ENCODE measurements at places on chromosomes 11 and 22.
A peak's percentile ranks its signal among the peaks of the same experiment; 100 is the strongest.

GRCh38 chr11:115626414-115626813, 122.2 kb upstream of the CADM1 start:
- no peak for DNase-seq

GRCh38 chr11:2933375-2934020, 4.3 kb upstream of the PHLDA2 start:
- DNase-seq = no peak

GRCh38 chr11:65884716-65885092, 3.6 kb downstream of the FIBP start:
- peak; percentile 45 for DNase-seq

DNA sequence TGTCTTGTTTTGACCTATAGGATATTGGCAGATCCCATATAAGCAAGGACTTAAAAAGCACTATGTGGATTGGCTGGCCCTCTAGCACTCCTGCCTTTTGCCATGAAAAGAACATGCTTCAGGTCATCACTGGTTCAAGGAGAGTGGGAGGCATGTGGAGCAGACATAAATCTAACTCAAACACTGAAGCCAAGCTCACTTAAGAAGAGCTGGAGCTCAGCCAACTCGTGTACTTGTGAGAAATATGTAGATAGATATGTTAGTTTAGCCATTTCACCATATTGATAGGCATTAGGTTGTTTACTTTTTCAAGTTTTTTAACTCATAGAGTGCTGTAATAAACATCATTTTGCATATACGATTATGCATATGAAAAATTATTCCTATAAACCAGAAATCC, 19.9 kb upstream of the BBOX1 start:
- DNase-seq = peak; percentile 46

DNA sequence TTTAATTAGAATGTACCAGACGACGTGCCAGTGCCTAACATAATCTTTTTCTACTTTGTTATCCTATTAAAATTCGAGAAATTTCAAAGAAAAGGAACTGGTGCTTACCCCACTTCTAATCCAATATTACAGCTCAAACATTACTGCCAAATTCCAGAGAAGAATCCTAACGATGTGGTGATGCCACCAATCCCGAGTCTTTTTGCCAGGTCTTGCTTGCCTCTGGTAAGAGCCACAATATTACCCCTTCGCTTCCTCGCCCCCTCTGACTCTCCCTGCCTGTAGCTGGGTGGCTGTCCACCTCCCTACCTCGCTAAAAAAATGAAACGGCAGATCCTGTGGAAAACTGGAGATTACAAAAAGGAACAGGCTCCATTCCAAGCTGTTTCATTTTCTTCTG, 49.4 kb upstream of the TBCEL start:
- no peak for DNase-seq

DNA sequence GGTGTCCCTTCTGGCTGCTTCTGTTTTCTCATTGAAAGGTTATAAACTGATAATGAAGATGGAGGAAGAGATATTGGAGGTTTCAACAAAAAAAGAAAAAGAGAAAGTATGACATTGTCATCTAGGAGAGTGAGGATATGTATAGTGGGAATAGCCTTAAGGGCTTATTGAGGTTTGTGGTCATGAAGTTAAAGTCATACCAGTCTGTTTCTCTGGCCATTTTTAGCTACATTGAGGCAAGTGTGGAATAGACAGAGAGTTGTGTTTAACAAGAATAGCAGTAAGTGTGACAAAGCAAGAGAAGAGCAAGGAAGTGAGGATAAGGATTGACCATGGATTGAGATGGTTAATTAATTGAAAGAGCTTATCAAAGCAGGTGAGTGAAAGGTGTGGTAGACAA, 110.4 kb downstream of the ELP4 start:
- DNase-seq = no peak

- no peak for DNase-seq
Measured at GRCh38 chr11:1827931-1828330, 6.9 kb upstream of the SYT8 start.

DNA sequence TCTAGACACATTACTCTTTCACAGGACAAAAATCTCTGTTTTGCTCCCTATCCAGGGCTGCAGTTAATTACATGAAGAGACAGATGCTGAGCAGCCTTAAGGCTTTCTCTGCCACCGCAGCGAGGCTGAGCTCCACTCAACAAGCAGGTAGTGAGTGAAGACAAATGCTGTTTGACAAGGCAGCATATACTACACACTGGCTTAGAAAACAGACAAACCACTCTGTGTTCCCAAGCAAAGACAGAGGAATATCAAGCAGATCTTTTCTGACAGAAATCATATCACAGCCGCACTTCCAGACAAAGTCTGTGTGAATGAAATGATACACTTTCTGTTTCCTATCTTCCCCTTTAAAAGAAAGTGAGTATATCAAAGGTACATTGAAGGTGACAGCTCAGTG, 368.1 kb downstream of the DCDC1 start:
- no peak for DNase-seq
